ENCODE measurements at places on chromosomes 13 and 19.

DNA sequence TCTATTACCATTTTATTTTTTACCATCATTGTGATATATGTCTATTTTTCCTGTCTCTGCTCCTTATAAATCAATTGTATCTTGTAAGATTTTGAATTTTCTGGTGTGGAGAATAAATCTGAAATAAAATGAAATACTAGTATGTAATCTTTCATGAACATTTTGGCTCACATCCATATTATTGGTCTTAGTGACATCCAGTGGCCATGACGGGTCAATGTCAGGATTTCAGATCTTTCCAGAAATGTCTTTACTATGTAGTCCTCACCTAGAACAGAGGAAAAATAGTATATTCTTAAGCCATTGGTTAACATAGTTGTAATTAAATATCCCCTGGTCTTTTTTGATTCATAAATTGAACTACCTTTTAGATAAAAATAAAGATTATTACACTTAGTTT, 109.8 kb upstream of the GPC6 start:
- no peak for DNase-seq
- no peaks in the 10 kb centered on the region for H3K36me3 ChIP-seq
- H3K4me1 ChIP-seq: no peaks in the 10 kb centered on the region
- no peaks in the 10 kb centered on the region for H3K27me3 ChIP-seq

GRCh38 chr19:34082289-34083077, 89.8 kb upstream of the LSM14A start:
- no peaks in the 10 kb centered on the region for H3K4me1 ChIP-seq
- H3K27ac ChIP-seq: peak overlapping the region; percentile 11
- H3K27me3 ChIP-seq: peaks cover 2% of the 10 kb centered on the region

- no peak overlapping the region for H3K4me3 ChIP-seq
- no peaks in the 10 kb centered on the region for H3K36me3 ChIP-seq
- no peak overlapping the region for H3K27ac ChIP-seq
- DNase-seq: no peak
Observed at GRCh38 chr13:43304945-43305344, 281.6 kb downstream of the DNAJC15 start.

- H3K27ac ChIP-seq: no peak overlapping the region
- no peaks in the 10 kb centered on the region for H3K27me3 ChIP-seq
- H3K4me3 ChIP-seq: no peak overlapping the region
- no peak for DNase-seq
Observed at GRCh38 chr19:13478576-13478975, 27.7 kb downstream of the CACNA1A start.

GRCh38 chr13:60922576-60923231, 492.9 kb downstream of the PCDH20 start:
- DNase-seq: no peak
- H3K4me1 ChIP-seq: no peaks in the 10 kb centered on the region
- no peak overlapping the region for H3K27ac ChIP-seq
- H3K4me3 ChIP-seq: no peak overlapping the region

DNA sequence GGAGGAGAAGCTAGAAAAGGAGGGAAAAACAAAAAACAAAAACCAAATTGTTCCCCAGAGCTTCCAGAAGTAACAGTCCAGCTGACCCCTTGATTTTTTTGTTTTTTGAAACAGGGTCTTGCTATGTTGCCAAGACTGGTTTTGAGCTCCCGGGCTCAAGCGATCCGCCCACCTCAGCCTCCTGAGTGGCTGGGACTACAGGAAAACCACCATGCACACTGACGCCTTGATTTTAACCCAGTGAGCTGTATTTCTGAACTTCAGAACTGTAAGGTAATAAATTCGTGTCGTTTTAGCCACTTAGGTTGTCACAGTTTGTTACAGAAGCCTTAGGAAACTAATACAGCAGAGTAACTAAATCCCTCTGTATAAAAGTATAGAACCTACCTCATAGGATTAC, 1.1 kb upstream of the NEK3 start:
- no peaks in the 10 kb centered on the region for H3K27me3 ChIP-seq
- no peak overlapping the region for H3K4me3 ChIP-seq
- H3K36me3 ChIP-seq: peaks cover 4% of the 10 kb centered on the region

- H3K27me3 ChIP-seq: no peaks in the 10 kb centered on the region
- no peaks in the 10 kb centered on the region for H3K36me3 ChIP-seq
- H3K27ac ChIP-seq: no peak overlapping the region
- DNase-seq: no peak
- H3K4me3 ChIP-seq: no peak overlapping the region
Observed at GRCh38 chr19:28569132-28570131, 643.5 kb downstream of the UQCRFS1 start.

DNA sequence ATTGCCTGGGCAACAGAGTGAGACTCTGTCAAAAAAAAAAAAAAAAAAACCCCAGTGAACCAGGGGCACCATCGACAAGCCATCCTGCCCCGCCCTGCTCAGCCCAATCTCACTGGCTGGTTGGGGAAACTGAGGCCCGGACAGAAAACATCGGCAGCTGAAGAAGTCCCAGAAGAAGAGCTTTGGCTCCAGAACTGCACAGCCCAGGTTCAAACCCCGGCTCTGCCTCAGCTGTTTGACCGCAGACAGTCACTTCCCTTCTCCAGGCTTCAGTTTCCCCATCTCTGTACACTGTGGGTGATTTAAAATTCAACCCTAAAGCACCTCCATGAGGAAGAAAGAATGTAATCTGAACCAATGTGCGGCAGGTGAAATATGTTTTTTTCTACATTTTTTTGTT, 9.4 kb upstream of the SEMA6B start:
- DNase-seq: no peak
- H3K4me1 ChIP-seq: peaks cover 8% of the 10 kb centered on the region
- H3K27me3 ChIP-seq: peaks cover 8% of the 10 kb centered on the region
- no peaks in the 10 kb centered on the region for H3K36me3 ChIP-seq

GRCh38 chr19:40280608-40281221, 4.4 kb downstream of the AKT2 start:
- no peaks in the 10 kb centered on the region for H3K27me3 ChIP-seq
- peak; percentile 28 for DNase-seq
- H3K4me3 ChIP-seq: no peak overlapping the region
- H3K4me1 ChIP-seq: peaks cover 66% of the 10 kb centered on the region

GRCh38 chr13:44906713-44907112, 82.6 kb downstream of the NUFIP1 start:
- no peak overlapping the region for H3K27ac ChIP-seq
- H3K27me3 ChIP-seq: no peaks in the 10 kb centered on the region
- H3K4me3 ChIP-seq: no peak overlapping the region

- no peak overlapping the region for H3K27ac ChIP-seq
- H3K36me3 ChIP-seq: no peaks in the 10 kb centered on the region
- no peaks in the 10 kb centered on the region for H3K27me3 ChIP-seq
- DNase-seq: no peak
Observed at GRCh38 chr13:64709079-64709478, 2521.1 kb downstream of the PCDH9 start.

GRCh38 chr19:6519289-6519688, 11.5 kb upstream of the TNFSF9 start:
- peaks cover 8% of the 10 kb centered on the region for H3K4me1 ChIP-seq
- no peak overlapping the region for H3K27ac ChIP-seq
- DNase-seq: no peak
- H3K27me3 ChIP-seq: no peaks in the 10 kb centered on the region

DNA sequence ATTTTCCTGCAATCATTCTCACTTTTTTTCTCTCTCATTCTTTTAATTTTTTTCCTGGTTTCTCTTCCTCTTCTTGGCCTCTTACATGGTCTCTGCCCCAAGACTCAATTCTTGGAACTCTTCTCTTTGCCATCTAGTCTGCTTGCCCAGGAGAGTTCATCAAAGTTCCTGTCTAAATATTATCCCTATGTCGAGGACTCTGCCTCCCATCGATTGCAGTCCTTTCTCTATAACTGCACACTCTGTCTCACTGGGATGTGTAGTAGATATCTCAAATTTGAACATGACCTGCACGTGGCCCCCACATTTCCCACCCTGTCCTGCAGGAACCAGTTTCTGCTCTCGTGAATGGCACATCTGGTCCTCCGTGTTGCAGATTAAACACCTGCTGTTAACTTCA, 204.7 kb upstream of the TMTC4 start:
- no peak overlapping the region for H3K4me3 ChIP-seq
- H3K27ac ChIP-seq: no peak overlapping the region
- no peaks in the 10 kb centered on the region for H3K36me3 ChIP-seq
- no peak for DNase-seq
- H3K27me3 ChIP-seq: no peaks in the 10 kb centered on the region
- H3K4me1 ChIP-seq: no peaks in the 10 kb centered on the region

DNA sequence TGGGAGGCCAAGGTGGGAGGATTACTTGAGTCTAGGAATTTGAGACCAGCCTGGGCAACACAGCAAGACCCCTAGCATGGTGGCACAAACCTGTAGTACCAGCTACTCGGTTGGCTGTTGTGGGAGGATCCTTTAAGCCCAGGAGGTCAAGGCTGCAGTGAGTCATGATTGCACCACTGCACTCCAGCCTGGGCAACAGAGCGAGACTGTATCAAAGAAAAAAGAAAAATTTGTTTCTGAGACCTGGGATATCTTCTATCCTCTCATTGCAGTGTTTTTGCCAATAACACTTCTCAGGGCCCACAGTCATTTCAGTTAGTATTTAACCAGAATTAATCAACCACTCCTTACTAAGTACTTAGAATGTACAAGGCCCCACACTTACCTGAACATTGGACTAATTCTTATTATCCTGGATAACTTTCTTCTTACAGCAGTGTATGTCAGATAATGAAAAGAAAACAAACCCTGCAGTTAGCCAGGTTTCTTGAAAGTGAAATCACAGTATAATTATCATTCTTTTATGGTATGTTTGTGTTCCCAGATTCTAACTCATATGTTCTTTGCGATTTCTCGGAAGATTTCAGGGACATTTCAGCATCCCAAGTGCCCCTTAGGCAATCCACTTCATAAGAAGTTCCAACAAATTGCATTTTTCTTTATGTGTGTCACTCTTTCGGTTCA, 75.6 kb upstream of the KLF5 start:
- H3K27ac ChIP-seq: peak overlapping the region; percentile 64
- H3K4me3 ChIP-seq: no peak overlapping the region
- no peaks in the 10 kb centered on the region for H3K36me3 ChIP-seq
- H3K4me1 ChIP-seq: no peaks in the 10 kb centered on the region

DNA sequence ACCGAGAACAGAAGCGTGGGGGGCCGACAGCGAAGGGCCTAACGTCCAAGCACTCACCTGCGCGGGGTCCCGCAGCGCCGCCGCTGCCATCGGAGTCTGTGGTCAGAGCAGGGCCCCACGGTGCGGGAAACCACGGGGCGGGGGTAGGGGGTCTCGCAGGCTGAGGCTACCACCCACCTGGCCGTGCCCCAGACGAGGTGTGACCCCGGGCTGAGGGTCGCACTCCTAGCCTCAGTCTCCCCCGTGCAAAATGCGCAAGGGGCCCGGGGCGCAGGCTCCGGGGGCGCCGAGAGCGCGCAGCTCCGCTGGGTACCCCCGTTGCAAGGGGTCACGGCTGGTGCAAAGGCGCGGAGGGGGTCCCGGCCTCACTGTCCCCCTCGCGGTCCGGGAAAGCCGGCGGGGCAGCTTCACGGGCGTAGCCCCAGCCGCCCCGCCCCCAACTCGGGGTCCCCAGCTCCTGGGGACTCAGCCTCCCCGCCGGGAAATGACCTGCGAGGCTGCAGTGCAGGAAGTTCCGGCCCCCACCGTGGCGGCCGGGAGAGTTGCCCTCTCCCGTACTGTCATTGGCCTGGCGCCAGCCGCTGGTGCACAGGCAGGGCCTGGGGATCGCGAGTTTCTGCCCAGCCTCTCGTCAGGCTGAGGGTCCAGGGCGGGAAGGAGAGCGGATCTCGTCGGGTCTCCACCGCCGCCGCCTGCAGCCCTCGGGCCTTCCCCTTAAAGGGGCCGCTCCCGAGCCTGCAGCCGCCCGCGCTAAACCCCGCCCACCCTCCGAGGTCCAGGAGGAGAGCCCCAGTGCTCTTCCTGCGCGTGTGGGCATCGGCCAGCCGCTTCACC, at the start of gene ZNF792:
TSS of gene ZNF792 (minus strand) at position 657 of the 834 bp plus-strand sequence. CDS start at position 90, 567 bp downstream.
- H3K27me3 ChIP-seq: no peaks in the 10 kb centered on the region
- H3K27ac ChIP-seq: peak within 1 kb of the TSS; percentile 88
- H3K36me3 ChIP-seq: peaks cover 21% of the 10 kb centered on the region
- peak within 1 kb of the TSS; percentile 99 for H3K4me3 ChIP-seq
- peak; percentile 84 for DNase-seq
- peaks cover 11% of the 10 kb centered on the region for H3K4me1 ChIP-seq

- H3K27ac ChIP-seq: no peak overlapping the region
- peaks cover 13% of the 10 kb centered on the region for H3K27me3 ChIP-seq
- DNase-seq: no peak
- H3K4me3 ChIP-seq: peak overlapping the region; percentile 19
Observed at GRCh38 chr19:17616961-17617806, 61.7 kb downstream of the COLGALT1 start.

Measured in lower lobe of right lung (tissue), 2 donors.